ENCODE measurements at places on chromosomes 5 and 9.

DNA sequence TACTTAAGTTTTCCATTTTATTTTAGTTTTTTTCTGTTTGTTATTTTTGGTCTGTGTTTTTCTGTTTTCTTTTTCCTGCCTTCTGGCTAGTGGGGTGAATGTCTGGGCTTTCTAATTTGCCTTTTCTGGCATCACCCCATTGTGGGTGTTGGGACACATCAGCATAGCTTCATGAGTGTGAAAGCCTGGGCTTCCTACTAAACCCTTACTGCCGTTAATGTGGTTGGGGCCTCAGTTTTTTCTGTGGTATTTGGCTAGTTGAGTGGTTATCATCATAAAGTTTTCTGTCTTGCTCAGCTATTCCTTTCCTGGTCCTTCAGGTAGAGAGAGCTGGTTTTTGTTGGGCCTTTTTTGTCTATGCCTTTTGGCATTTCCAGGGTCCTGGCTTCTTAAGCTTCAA lies 21.4 kb downstream of the C5orf47 start:
- DNase-seq, result no peak

- no peak for DNase-seq
Measured at GRCh38 chr9:90802386-90802985, 867 bp downstream of the SYK start.

GRCh38 chr9:92947268-92948037 lies at the start of gene FGD3:
FGD3 (plus strand) TSS chr9:92947523; CDS start chr9:92976257, 28,734 bp downstream.
- DNase-seq, result peak; percentile 18

DNA sequence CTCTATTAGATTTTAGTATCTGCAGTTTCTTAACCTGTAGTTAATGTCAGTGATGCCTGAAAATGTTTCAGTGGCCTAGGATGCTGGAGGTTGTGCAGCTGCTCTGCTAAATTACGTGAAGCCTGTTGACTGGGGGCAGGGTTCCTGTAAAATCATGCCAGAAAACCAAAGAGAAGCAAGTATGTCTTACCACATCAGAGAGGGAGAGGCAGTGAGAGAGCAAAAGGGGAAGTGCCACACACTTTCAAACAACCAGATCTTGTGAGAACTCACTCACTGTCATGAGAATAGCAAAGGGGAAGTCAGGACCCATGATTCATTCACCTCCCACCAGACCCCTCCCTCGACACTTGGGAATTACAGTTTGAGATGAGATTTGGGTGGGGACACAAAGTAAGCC lies 83.9 kb upstream of the CYLC2 start:
- peak; percentile 78 for DNase-seq

- DNase-seq, result no peak
Measured at GRCh38 chr5:132749506-132749905, 2.3 kb downstream of the CCNI2 start.

- peak; percentile 87 for DNase-seq
Measured at GRCh38 chr9:124291801-124292396, 34.1 kb downstream of the NEK6 start.

DNA sequence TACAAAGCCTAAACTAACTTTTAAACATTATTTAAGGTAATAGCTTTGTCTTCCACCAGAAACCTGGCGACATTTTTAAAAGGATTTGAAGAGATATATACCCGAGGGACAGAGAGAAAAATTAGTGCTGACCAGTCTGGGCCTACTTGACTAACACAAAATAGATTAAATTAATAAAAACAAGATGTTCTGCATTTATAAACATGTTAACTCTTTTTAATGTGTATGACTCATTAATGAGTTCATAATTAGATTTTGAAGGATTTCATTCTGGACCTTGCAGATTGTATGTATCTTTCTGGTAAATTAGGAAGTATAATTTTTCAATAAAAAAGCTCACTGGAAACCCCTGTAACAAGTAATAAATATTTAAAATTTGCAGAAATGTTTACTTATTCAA lies 459.1 kb upstream of the CDH9 start:
- DNase-seq, result no peak

DNA sequence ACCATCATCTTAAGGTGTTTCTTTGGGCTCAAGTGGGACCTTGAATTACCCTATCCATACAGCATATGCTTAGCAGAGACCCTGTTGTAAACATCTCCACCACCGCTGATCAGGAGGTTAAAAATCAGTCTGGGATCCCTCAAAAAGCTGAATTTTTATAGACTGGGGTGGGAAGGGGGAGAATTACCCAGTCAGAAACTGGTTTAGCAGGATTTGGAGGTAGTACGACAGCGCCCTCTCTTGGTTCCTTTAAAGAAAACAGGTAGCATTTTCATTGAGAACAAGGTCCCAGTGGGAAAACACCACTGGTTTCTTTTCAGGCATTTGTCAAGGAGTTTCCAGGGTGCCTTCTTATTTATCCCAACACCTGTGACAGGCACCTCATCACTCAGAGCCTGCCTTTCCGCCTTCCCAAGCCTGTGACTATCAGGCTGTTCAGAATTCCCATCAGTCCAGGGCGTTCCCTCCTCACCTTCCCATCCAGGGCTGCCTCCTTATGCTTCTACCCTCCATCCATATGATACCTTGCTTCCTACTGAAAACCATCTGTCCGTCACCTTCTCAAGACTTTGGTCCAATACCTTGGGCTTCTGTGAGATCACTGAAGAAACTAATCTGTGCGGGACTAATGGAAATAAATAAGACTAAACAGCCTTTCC lies 203.8 kb upstream of the RAI14 start:
- no peak for DNase-seq

GRCh38 chr5:125202353-125202752 lies 455.9 kb upstream of the ZNF608 start:
- DNase-seq, result no peak

DNA sequence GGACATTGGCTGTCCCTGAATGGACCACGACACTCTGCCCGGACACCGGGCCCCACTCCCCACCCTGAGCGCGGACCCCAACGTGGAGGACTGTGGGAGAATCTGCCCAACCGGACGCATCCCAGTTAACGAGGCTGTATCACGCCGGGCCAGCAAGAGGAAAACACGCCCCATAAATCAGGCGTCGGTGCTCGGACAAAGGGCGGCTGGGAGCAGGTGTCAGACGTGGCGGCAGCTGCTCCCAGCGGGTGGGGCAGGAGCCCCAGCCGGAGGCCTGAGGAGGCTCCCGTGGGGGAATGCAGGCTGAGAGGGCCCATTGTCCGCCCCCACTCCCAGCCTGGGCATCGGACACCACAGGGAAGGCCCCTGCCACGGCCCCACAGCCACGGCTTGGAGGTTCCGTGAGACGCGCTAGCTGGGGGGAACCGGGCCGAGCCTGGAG lies 19.2 kb downstream of the NOTCH1 start:
- DNase-seq, result no peak

DNA sequence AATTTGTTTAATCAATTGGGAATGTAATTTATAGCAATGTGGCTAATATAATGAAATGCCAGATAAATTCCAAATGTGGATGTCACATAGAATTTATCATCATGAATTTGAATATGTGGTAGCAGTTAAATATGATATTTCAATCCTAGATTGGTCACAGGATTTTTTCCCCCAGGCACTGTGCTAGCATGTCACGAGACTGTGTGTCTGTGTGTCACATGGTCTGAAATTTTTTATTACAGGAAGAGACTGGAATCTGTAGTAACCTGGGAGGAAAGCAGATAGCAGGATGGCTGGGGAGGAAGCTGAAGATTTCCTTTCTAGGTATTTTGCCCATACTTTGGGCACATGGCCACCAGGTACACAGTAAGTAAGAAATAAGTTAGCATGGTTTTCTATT lies 35.4 kb upstream of the MSH3 start:
- DNase-seq, result peak; percentile 31

GRCh38 chr9:35669331-35670145 lies 4.2 kb upstream of the CA9 start:
- no peak for DNase-seq

- peak; percentile 42 for DNase-seq
Measured at GRCh38 chr9:35760651-35761050, 6.6 kb upstream of the MSMP start.

- DNase-seq, result no peak
Measured at GRCh38 chr9:32603914-32604852, 31.2 kb upstream of the NDUFB6 start.

GRCh38 chr5:2272039-2272438 lies 389.3 kb upstream of the IRX4 start:
- no peak for DNase-seq

GRCh38 chr9:128358861-128359260 lies 12.3 kb upstream of the URM1 start:
- no peak for DNase-seq

- DNase-seq, result no peak
Measured at GRCh38 chr9:99031319-99031718, 73.6 kb upstream of the TGFBR1 start.

DNA sequence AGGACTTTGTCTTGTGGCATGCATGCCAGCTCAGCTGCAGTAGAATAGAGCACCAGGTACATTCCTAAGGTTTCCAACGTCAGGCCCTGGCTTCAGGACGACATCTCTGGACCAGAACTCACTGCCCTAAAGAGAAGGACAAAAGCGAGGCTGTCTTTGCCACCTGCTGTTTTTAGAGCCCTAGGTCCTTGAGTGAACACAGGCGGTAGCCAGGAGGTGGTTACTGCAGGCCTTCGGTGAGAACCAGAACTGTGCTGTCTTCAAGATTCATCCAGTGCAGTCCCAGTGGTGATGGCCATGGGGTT lies 288.9 kb upstream of the CDH18 start:
- no peak for DNase-seq

DNA sequence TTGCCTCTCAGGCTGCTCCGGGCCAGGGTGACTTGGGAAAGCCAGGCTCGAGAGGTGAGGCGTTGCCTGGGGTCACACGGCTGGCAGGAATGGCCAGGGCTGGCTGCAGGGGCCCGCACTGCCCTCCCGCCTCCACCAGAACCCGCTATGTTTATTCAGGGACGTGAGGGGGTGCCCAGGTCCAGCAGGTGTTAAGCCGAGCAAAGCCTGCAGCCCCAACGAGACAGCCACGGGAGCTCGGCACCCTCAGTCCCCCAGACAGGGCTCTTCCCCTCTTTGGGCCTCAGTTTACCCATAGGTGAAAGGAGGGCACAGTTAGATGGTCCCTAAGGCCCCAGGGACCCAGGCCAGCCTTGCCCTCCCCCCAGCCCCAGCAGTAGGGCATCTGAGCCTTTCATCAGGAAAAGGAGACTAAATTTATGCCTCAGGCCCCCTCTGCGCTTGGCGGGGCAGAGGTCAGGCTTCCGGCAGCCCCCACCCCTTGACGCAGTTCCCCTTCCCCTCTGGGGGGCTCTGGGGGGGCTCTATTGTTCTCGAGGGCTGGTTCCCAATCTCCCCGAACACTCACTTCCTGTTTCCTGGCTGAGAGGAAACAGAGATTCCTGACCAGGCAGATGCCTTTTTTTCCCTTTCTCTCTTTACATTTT lies 7.1 kb upstream of the EGFL7 start:
- peak; percentile 94 for DNase-seq

- DNase-seq, result no peak
Measured at GRCh38 chr5:94243612-94244011, 374.8 kb downstream of the KIAA0825 start.

- no peak for DNase-seq
Measured at GRCh38 chr5:26889815-26890214, 148.6 kb downstream of the CDH9 start.

DNA sequence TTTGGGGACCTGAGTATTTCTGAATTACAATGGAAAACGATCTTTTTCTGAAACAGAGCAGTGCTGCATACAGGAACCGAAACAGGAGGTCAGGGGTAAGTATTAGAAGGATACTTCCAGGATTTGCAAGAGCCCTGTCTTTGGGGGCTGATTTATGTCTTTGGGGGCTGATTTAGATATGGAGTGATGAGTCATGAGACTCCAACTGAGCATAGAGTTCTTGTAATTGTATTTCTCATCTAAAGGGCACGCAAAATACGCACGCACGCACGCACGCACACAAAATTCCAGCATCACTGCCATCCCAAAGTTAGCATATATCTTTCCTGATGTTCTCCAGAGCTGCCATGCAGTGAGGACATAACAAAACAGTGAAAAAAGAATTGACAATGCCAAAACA lies 414.8 kb upstream of the CCNH start:
- DNase-seq, result no peak

- no peak for DNase-seq
Measured at GRCh38 chr9:84857211-84857610, 187.7 kb downstream of the NTRK2 start.

GRCh38 chr5:147519380-147519779 lies 9.5 kb upstream of the DPYSL3 start:
- no peak for DNase-seq

GRCh38 chr5:23419115-23419514 lies 88.3 kb upstream of the PRDM9 start:
- no peak for DNase-seq

- no peak for DNase-seq
Measured at GRCh38 chr5:126428421-126428820, 5.2 kb downstream of the GRAMD2B start.

DNA sequence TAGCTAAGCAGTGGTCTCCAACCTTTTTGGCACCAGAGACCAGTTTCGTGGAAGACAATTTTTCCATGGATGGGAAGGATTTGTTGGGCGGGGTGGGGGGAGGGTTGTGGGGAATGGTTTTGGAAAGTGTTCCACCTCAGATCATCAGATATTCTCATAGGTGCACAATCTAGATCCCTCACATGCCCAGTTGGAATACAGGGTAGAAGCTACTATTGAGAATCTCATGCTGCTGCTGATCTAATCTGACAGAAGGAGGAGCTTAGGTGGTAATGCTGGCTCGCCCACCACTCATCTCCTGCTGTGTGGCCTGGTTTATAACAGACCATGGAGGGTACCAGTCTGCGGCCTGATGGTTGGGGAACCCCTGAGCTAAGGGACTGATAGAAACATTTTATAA lies 662.7 kb upstream of the RGMB start:
- no peak for DNase-seq

DNA sequence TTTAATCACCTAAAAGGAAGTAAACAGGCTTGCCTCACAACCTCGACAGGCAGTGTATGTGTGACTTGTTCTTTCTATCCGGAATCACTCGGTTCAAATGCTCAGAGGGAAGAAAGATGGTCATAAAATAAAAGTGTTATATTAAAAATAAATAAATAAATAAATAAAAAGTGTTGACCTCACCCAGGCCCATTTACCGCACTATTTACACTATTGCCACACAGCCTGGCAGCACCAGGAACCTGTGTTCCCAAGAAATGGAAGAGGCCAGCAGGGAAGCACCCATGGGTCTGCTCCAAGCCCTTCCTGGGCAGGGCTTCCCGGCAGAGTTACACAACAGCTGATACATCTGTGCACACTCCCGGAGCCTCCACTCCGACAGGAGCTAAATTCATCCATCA lies 127.9 kb downstream of the EFNA5 start:
- no peak for DNase-seq

- DNase-seq, result peak; percentile 70
Measured at GRCh38 chr9:123997665-123998277, 13.8 kb upstream of the LHX2 start.

Measured in KBM-7 (cell line).